ENCODE measurements at places on chromosomes 12 and 14.

- no peak for DNase-seq
Measured at GRCh38 chr14:42322531-42323284, 716.0 kb downstream of the LRFN5 start.

GRCh38 chr14:33618361-33619105 is 332.3 kb downstream of the EGLN3 start:
- no peak for DNase-seq

GRCh38 chr12:66337381-66338010 is 35.2 kb downstream of the HELB start:
- no peak for DNase-seq

- DNase-seq = no peak
Measured at GRCh38 chr12:31015215-31015614, 58.4 kb upstream of the DDX11 start.

- DNase-seq = no peak
Measured at GRCh38 chr14:84610086-84610485, 919.9 kb upstream of the FLRT2 start.

DNA sequence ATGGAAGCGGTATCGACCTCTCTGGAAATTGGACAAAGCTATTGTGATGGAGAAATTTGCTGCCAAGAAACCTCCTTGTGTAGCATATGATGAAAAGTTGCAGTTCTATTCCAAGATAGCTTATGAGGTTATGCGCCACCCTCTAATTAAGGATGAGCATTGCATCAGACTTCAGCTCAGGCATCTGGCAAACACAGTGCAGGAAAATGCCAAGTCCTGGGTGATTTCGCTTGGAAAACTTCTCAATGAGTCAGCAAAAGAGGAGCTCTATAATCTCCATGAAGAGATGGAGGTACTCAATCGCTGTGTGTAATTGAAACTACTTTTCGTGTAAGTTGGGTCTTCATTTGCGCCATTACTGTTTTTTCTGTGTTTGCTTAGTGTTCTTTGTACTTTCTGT is 51.2 kb downstream of the DNAH10 start:
- DNase-seq = no peak
